ENCODE measurements at places on chromosomes 13 and 19. TPM values are rescaled to one million over a fixed set of nuclear protein-coding genes. Genes with fewer than 3 reads are reported as not detected.
A peak's percentile ranks its signal among the peaks of the same experiment; 100 is the strongest.

OR7C1 gene
- total RNA-seq, result not detected

URAD gene
- total RNA-seq, result 118 TPM

RDH8 gene
- not detected for total RNA-seq

KLF5 gene
- total RNA-seq, result 70.1 TPM

PCDH9 gene
- total RNA-seq, result 0.88 TPM

F7 gene
- 2.9 TPM for total RNA-seq

CEACAM8 gene
- not detected for total RNA-seq

CBLC gene
- 84.2 TPM for total RNA-seq

PALM3 gene
- total RNA-seq, result not detected

PMIS2 gene
- not detected for total RNA-seq

DHRS12 gene
- total RNA-seq, result 13.4 TPM

- H3K4me3 ChIP-seq, result no peak overlapping the region
- no peaks in the 10 kb centered on the region for H3K27me3 ChIP-seq
- no peaks in the 10 kb centered on the region for H3K36me3 ChIP-seq
- DNase-seq, result no peak
- no peak overlapping the region for H3K27ac ChIP-seq
Observed at GRCh38 chr13:45752510-45752909, 50.4 kb downstream of the CBY2 start.

- H3K27me3 ChIP-seq, result no peaks in the 10 kb centered on the region
- H3K36me3 ChIP-seq, result no peaks in the 10 kb centered on the region
- H3K27ac ChIP-seq, result no peak overlapping the region
- no peaks in the 10 kb centered on the region for H3K4me1 ChIP-seq
Observed at GRCh38 chr19:7947939-7948338, 4.5 kb upstream of the TIMM44 start.

DNA sequence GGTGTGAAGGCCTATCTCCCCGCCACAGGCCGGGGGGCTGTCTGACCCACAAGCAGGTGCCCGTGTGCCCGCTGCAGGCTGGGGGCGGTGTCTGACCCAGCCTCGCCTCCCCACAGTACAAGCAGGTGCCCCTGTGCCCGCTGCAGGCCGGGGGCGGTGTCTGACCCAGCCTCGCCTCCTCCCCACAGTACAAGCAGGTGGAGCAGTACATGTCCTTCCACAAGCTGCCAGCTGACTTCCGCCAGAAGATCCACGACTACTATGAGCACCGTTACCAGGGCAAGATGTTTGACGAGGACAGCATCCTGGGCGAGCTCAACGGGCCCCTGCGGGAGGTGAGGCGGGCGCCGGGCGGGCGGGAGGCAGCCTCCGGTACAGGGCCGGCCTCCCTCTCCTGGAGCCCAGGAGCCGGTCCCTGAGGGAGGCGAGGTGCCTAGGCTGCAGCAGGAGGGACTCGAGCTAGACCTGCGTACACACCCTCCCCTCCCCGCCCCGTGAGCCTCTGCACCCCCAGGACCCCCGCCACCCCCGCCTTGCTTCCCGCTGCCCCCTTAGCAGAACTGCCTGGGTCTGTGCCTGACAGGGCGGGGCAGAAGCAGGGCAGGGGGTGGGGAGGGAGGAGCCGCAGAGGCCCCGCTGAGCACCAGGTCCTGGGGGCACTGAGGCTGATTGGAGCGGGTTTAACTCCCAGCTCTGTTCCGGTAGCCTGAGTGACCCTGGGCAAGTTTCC lies 20.6 kb downstream of the HCN2 start:
- no peaks in the 10 kb centered on the region for H3K27me3 ChIP-seq
- no peak for DNase-seq
- peaks cover 18% of the 10 kb centered on the region for H3K4me1 ChIP-seq

DNA sequence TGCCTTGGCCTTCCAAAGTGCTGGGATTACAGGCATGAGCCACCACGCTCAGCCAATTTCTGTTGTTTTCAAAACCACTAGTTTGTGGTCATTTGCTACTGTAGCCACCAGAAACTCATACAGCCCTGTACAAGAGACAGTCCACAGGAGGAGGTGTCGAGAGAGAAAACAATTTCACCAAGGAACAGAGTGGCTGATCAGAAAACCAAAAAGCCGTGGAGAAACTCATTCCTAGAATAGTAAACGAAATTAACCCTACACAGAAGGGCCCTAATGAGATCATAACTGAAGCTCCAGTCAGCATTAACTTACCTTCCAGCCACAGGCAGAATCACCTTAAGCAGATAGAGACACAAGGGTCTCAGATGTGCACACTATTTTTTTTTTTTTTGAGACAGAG lies 3.8 kb upstream of the CCDC124 start:
- H3K27me3 ChIP-seq, result no peaks in the 10 kb centered on the region
- H3K4me1 ChIP-seq, result peaks cover 14% of the 10 kb centered on the region
- H3K36me3 ChIP-seq, result no peaks in the 10 kb centered on the region

DNA sequence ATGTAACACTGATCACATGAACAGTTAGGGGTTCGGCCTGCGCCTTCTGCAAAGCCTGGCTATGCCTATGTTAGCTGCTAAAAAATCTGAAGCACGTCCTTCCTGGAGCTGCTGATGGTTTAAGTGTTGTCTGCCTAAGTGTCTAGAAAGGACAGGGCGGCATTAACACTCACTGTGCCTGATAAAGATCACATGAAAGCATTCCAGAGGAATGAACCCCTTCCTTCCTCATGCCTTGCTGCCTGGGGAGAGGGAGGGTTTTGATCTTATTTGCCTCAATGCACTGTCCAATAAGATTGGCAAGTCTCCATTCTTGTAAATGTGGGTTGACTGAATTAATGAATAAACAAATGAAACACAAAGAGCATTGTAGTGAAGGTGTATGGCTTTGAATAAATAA lies 5.2 kb downstream of the DOCK9 start:
- H3K27me3 ChIP-seq, result no peaks in the 10 kb centered on the region
- no peak overlapping the region for H3K27ac ChIP-seq
- H3K4me3 ChIP-seq, result no peak overlapping the region
- no peaks in the 10 kb centered on the region for H3K4me1 ChIP-seq

- no peaks in the 10 kb centered on the region for H3K36me3 ChIP-seq
- H3K27me3 ChIP-seq, result no peaks in the 10 kb centered on the region
- no peak overlapping the region for H3K4me3 ChIP-seq
Observed at GRCh38 chr13:45654633-45655349, 39.3 kb upstream of the ERICH6B start.

GRCh38 chr19:12953138-12953798 lies 3.8 kb downstream of the GADD45GIP1 start:
- no peak overlapping the region for H3K4me3 ChIP-seq
- peak overlapping the region; percentile 6 for H3K27ac ChIP-seq
- no peak for DNase-seq
- H3K36me3 ChIP-seq, result no peaks in the 10 kb centered on the region

DNA sequence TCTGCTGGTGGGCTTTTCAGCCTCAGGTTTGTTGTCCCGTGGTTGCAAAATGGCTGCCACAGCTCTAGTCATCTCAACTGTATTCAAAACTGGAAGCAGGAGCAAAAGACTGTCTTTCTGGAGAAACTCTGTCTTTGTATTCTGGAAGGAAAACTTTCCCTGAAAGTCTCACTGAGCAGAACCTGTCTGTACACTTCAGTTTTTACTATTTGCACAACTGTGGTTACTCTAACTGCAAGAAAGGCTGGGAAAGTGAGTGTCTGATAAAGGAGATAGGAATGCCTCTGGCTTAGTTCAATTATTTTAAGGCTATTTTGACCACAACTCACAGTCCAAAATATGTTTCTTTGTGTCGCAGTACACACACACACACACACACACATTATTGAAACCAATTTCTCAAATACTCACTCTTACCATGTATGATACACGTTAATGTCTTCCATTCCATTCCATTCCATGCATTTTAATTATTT lies 49.7 kb upstream of the EHD2 start:
- peak overlapping the region; percentile 81 for H3K27ac ChIP-seq
- peaks cover 95% of the 10 kb centered on the region for H3K4me1 ChIP-seq
- DNase-seq, result no peak
- no peaks in the 10 kb centered on the region for H3K27me3 ChIP-seq

DNA sequence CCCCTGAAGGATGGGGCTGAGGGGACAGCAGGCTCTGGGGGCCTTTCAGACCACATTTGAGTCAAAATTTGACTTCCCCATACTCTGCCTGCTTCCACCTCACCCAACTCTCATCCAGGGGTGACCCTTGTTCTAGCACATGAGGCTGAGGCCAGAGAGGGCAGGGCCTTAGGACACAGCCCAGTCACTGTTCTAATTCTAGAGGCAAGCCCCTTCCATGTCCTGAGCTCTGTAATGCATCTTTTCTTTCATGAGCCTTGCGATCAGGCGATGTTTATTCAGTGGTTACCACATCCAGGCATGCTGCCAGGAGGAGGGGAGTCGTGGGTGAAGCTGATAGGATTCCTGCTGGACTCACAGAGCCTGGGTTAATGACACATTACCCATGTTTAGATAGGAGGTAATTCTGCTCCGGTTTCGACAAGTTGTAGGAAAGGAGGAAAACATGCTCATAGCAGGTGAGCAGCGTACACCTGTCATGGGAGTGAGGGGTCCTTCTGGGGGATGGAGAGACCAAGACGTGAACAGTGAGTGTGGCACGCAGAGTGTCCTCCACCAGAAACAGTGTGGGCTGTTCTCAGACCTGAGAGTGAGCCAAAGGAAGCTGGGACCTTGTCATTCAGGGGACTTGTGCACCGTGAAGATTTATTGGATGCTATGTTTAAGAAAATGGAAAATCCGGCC lies 9.3 kb downstream of the RPS9 start:
- H3K27ac ChIP-seq, result peak overlapping the region; percentile 70
- no peaks in the 10 kb centered on the region for H3K27me3 ChIP-seq
- peaks cover 10% of the 10 kb centered on the region for H3K4me1 ChIP-seq
- H3K4me3 ChIP-seq, result no peak overlapping the region
- peak; percentile 56 for DNase-seq
- H3K36me3 ChIP-seq, result peaks cover 32% of the 10 kb centered on the region

- no peaks in the 10 kb centered on the region for H3K4me1 ChIP-seq
- no peaks in the 10 kb centered on the region for H3K36me3 ChIP-seq
- no peak overlapping the region for H3K4me3 ChIP-seq
- H3K27me3 ChIP-seq, result no peaks in the 10 kb centered on the region
- no peak for DNase-seq
- no peak overlapping the region for H3K27ac ChIP-seq
Observed at GRCh38 chr13:86559901-86560300, 760.7 kb upstream of the SLITRK6 start.

GRCh38 chr13:31945202-31945961 lies 86.2 kb upstream of the FRY start:
- H3K27ac ChIP-seq, result peak overlapping the region; percentile 32
- H3K4me3 ChIP-seq, result no peak overlapping the region
- no peaks in the 10 kb centered on the region for H3K27me3 ChIP-seq

- H3K27me3 ChIP-seq, result no peaks in the 10 kb centered on the region
- H3K36me3 ChIP-seq, result no peaks in the 10 kb centered on the region
- peaks cover 3% of the 10 kb centered on the region for H3K4me1 ChIP-seq
- H3K27ac ChIP-seq, result no peak overlapping the region
Observed at GRCh38 chr19:1503089-1503924, 9.5 kb downstream of the ADAMTSL5 start.

DNA sequence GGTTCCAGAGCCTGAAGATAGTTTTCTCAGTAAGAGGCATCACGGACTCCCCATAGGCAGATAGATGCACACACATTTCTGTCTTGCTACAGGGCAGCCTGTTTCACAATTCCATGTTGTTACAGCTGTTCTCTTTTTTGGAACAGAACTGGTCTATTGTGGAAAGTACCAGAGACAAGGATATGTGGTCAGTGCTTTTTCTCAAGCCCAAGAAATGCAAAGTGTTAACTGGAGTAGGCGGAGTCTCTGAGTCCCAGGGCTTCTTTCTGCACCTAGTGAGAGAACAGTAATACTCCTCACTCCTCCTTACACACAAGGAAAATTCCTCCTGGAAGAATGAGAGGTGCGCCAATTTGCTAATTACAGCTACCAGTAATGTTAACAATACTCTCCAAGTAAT lies 141.6 kb upstream of the ARGLU1 start:
- no peak overlapping the region for H3K4me3 ChIP-seq
- no peaks in the 10 kb centered on the region for H3K36me3 ChIP-seq
- no peaks in the 10 kb centered on the region for H3K4me1 ChIP-seq
- H3K27me3 ChIP-seq, result no peaks in the 10 kb centered on the region

DNA sequence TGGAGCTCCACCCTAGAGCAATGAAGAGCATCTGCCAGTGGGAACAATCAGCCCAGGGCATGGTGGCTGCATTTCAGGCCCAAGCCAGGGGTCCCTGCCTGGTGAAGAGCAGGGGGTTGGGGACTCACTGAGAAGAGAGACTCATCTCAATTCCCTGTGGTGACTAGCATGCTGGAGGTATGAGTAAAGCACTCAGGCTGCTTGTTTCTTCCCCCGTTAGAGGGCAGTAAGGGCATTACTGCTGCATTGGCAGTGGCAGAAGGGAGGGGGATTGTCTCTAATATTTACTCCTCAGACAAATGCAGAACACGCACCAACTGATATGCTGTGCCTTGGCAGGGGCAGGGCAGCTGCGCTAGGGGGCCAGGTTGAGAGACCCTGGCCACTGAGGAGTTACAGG lies 329.1 kb downstream of the SLITRK5 start:
- no peaks in the 10 kb centered on the region for H3K36me3 ChIP-seq
- no peak overlapping the region for H3K27ac ChIP-seq
- H3K4me3 ChIP-seq, result no peak overlapping the region
- peak; percentile 24 for DNase-seq

DNA sequence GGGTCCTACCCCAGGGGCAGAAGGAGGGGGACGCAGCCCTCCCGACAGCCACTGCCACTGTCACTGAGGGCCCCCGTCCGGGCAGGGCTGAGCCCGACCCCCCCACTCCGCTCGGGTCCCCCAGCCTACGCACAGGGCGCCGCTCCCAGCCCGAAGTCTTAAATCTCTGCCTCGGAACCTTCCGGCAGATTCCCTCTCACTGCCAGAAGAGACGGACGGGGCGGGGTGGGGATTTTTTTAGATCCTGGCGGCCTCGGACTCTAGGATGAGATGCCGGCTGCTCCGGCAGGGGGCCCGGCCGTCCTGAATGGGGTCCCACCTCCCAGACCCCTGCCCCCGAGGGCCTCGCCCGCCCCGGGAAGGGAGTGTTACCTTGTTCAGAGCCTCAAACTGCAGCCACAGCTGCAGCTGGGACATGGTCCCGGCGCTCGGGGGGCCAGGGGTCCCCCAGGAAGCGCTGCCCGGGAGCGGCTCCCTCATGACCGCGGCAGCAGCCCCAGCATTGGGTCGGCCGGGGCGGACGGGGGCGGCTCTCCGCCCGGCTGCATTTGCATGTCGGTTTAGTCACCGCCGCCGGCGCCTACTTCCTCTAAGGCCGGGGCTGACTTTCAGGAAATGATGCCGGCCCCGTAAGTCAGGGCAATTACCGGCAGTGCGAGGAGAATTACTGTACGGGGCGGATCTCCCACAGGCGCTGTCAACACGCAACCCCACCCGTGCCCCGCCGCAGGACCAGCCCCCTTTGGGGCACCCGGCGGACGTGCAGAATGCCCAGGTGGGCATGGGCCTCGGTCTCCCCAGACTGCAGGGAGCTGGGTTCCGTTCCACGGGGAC lies 28.1 kb downstream of the GPX4 start:
- H3K36me3 ChIP-seq, result no peaks in the 10 kb centered on the region
- no peaks in the 10 kb centered on the region for H3K27me3 ChIP-seq
- peak overlapping the region; percentile 94 for H3K27ac ChIP-seq
- H3K4me1 ChIP-seq, result peaks cover 4% of the 10 kb centered on the region
- H3K4me3 ChIP-seq, result peak overlapping the region; percentile 56
